Natural killer cell treated with Interleukin-12 subunit alpha and Interleukin-12 subunit beta and Interleukin-15 and Interleukin-18, amount 100 ng/mL, for 72 hours (primary cell): ENCODE measurements at places on chromosomes 13 and 19. TPM values are rescaled to one million over a fixed set of nuclear protein-coding genes. Genes with fewer than 3 reads are reported as not detected.

DNA sequence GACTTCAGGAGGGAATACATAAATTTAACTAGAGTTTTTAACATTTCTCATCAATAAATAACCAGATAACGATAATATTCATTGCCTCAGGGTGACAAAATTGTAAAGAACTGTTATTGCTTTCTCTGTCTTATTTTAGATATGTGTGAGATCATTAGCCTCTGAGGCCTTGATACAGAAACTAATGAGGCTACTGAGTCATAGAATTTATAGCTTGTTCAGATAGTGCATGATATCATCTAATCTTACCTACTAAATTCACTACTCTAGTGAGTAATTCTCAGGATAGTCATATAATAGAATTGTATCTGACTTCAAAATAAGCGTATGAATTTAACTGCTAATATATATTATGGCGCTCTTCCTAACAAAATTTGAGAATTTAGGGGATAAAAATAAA is 360.8 kb upstream of the KLHL1 start:
- H3K27ac ChIP-seq: no peak overlapping the region
- H3K4me1 ChIP-seq: no peaks in the 10 kb centered on the region
- no peaks in the 10 kb centered on the region for H3K27me3 ChIP-seq
- H3K4me3 ChIP-seq: no peak overlapping the region
- H3K36me3 ChIP-seq: no peaks in the 10 kb centered on the region
- no peak for DNase-seq

DNA sequence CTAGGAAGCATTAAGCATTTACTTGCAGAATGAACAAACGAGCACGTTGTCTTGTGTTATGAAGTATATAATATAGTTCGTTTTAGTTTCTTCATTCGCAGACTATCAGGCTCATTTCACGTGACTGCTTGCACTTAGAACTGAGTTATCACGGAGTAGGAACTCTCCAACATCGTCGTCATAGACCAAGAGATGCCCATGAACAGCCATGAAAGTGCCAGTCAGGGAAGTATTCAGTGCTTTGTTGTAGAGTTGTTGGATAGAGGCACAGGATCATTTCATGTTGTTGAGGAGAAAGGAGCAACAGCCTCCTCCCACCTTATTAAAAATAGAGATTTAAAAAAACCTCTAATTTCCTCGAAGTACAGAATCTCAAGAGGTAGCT is 977 bp upstream of the IL17D start:
- DNase-seq: no peak
- peaks cover 18% of the 10 kb centered on the region for H3K27me3 ChIP-seq
- H3K36me3 ChIP-seq: no peaks in the 10 kb centered on the region
- peaks cover 8% of the 10 kb centered on the region for H3K4me1 ChIP-seq
- peak overlapping the region; percentile 80 for H3K4me3 ChIP-seq
- H3K27ac ChIP-seq: no peak overlapping the region

DNA sequence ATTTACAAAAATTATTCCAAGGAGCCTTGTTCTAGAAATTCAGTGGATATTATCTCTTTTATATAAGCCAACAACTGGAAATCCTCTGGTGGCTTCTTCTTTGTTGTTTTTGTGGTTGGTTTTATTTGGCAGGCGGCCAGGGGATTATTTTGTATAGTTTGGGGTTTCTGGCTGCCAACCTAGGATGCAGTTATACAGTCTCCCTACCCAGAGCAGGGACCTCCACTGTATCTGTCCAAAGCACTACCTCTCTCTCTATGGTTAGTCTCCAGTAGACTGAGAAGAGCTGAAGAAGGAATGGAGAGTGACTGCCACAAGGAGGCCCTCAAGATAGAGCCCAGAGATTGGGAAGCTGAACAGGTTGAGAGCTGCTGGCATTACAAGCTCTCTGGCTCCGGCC is 80.2 kb downstream of the ZAR1L start:
- no peaks in the 10 kb centered on the region for H3K27me3 ChIP-seq
- no peaks in the 10 kb centered on the region for H3K4me1 ChIP-seq
- peaks cover 4% of the 10 kb centered on the region for H3K36me3 ChIP-seq
- H3K27ac ChIP-seq: no peak overlapping the region
- no peak for DNase-seq

DNA sequence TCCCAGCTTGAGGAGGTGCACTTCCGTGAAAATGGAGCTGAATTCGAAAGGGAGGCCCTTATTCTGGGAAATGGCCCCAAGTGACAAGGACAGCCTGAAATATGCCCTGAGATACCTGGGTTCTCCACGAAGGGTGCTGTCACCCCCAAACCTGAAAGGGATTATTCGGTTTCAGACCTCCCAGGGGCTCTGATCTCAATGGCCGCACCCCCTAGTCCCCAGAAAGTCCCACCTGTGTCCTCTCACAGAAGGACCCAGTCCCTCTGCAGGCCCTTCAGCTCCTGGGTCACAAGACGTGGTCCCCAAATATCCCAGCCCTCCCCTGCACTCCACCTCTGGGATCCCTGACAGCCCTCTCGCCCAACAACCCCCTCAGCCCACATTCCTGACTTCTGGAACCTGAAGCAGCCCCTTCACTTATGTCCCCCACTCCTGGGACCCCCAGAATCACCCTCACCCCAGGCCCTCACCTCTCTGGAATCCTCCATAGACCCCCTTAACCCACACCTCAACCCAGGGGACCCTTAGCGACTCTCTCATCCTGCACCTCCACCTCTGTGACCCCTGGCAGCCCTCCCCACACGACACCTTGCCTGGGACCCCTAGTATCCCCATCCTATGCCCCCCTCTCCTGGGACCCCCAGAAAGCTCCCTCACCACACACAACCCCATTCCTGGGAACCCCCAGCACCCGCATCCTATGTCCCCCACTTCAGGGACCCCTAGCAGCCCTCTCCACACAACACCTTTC is 606 bp downstream of the SYNGR4 start:
- H3K27me3 ChIP-seq: no peaks in the 10 kb centered on the region
- peak overlapping the region; percentile 89 for H3K4me3 ChIP-seq
- no peak for DNase-seq
- peak overlapping the region; percentile 93 for H3K27ac ChIP-seq
- peaks cover 16% of the 10 kb centered on the region for H3K4me1 ChIP-seq

- H3K4me3 ChIP-seq: no peak overlapping the region
- no peaks in the 10 kb centered on the region for H3K4me1 ChIP-seq
- H3K27me3 ChIP-seq: no peaks in the 10 kb centered on the region
- H3K27ac ChIP-seq: no peak overlapping the region
- no peak for DNase-seq
- no peaks in the 10 kb centered on the region for H3K36me3 ChIP-seq
Observed at GRCh38 chr13:75647126-75647784, 11.1 kb downstream of the LMO7 start.

- no peaks in the 10 kb centered on the region for H3K27me3 ChIP-seq
- H3K4me1 ChIP-seq: peaks cover 20% of the 10 kb centered on the region
- H3K36me3 ChIP-seq: peaks cover 5% of the 10 kb centered on the region
- no peak overlapping the region for H3K4me3 ChIP-seq
- H3K27ac ChIP-seq: no peak overlapping the region
- DNase-seq: no peak
Observed at GRCh38 chr13:99332456-99332855, 25.3 kb upstream of the GPR183 start.

GRCh38 chr13:75960538-75960994 is 324.4 kb downstream of the LMO7 start:
- no peak overlapping the region for H3K4me3 ChIP-seq
- H3K27ac ChIP-seq: no peak overlapping the region
- DNase-seq: no peak
- H3K36me3 ChIP-seq: no peaks in the 10 kb centered on the region
- no peaks in the 10 kb centered on the region for H3K27me3 ChIP-seq

- no peak overlapping the region for H3K4me3 ChIP-seq
- H3K27ac ChIP-seq: no peak overlapping the region
- no peak for DNase-seq
- peaks cover 59% of the 10 kb centered on the region for H3K36me3 ChIP-seq
Observed at GRCh38 chr19:44007473-44007872, 4.7 kb downstream of the ZNF230 start.

GRCh38 chr13:50412046-50412617 is 396.9 kb downstream of the KCNRG start:
- no peak overlapping the region for H3K27ac ChIP-seq
- DNase-seq: no peak
- no peak overlapping the region for H3K4me3 ChIP-seq
- peaks cover 24% of the 10 kb centered on the region for H3K4me1 ChIP-seq
- H3K27me3 ChIP-seq: peaks cover 7% of the 10 kb centered on the region

- H3K4me1 ChIP-seq: no peaks in the 10 kb centered on the region
- H3K27me3 ChIP-seq: peaks cover 8% of the 10 kb centered on the region
- no peak overlapping the region for H3K27ac ChIP-seq
- H3K4me3 ChIP-seq: no peak overlapping the region
Observed at GRCh38 chr19:43380771-43381386, 27.4 kb downstream of the CD177 start.

ZNF541 gene
- total RNA-seq: not detected

CTU1 gene
- total RNA-seq: 8.1 TPM

GAS6 gene
- 0.45 TPM for total RNA-seq

TYROBP gene
- total RNA-seq: 235 TPM

ZNF221 gene
- 5.1 TPM for total RNA-seq

SIGLEC8 gene
- total RNA-seq: not detected
